ENCODE measurements at places on chromosomes 1 and 21. TPM values are rescaled to one million over a fixed set of nuclear protein-coding genes. Genes with fewer than 3 reads are reported as not detected.

- no peak for DNase-seq
- H3K4me3 ChIP-seq: no peak within 1 kb of the TSS
- no peak within 1 kb of the TSS for H3K27ac ChIP-seq
- no peaks in the 10 kb centered on the region for H3K27me3 ChIP-seq
- H3K4me1 ChIP-seq: no peaks in the 10 kb centered on the region
Observed at GRCh38 chr1:161089251-161089924, at the start of gene NECTIN4. Gene NECTIN4, minus strand, starts transcription at chr1:161089558. Its CDS starts 262 bp downstream, at chr1:161089296.

The MCOLN3 gene
- 3.8 TPM for total RNA-seq

The PLOD1 gene
- total RNA-seq: 44.9 TPM

- H3K27ac ChIP-seq: peak overlapping the region; percentile 53
- H3K4me3 ChIP-seq: peak overlapping the region; percentile 48
- no peaks in the 10 kb centered on the region for H3K27me3 ChIP-seq
- no peak for DNase-seq
- H3K4me1 ChIP-seq: peaks cover 12% of the 10 kb centered on the region
- H3K36me3 ChIP-seq: no peaks in the 10 kb centered on the region
Observed at GRCh38 chr1:202362212-202362611, 13.7 kb downstream of the PPP1R12B start.

DNA sequence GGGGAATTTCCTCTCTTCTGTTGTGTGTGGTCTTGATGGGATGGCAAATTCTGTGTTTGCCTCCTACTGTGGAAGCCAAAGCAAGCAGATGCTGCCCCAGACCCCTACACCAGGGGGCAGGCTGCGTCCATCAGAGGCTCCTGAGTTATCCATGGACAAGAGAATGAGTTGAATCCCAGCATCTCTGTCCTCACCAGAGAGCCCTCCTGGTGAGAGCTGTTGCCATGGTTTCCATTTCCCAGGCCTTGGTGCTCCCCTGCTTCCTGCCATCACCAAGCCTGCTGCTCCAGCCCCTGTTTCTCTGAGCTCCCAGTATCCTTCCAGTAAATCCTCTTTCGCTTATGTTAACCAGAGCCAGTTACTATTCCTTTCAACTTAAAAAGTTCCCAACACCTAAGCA, 20.4 kb upstream of the GNG12 start:
- H3K27me3 ChIP-seq: no peaks in the 10 kb centered on the region
- no peaks in the 10 kb centered on the region for H3K36me3 ChIP-seq
- H3K4me1 ChIP-seq: no peaks in the 10 kb centered on the region
- no peak overlapping the region for H3K27ac ChIP-seq
- DNase-seq: peak; percentile 95

The OR2T29 gene
- not detected for total RNA-seq

DNA sequence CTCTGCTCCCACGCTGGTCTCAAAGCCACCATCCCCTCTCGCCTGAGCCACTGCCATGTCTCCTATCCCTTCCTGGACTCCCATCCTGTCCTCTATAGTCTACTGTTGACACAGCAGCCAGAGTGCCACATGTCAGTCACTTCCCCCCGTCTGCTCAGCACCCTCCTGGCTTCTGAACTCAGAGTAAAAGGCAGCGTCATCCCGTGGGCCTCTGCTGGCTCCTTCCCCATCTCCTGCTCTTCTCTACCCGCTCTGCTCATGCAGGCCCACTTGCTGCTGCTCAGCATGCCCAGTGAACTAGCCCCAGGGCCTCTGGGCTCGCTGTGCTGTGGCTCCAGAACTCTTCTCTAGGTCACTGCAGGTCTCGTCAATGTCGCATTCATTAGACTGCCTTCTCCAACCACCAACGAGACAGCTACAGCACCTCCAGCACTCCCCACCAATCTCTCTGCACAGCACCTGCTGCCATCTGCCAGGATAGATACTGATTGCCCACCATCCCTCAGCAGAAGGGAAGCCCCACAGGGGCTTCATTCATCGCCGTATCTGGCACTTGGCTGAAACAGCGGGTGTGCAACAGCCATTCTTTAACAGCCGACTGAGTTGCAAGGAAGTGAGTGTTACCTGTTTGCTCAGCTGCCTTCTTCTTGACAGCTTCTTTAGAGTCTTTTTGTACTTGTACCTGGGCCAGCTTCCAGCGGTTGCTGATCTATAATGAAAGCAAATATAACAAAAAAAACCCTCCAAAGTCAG, 11.8 kb upstream of the SRM start:
- DNase-seq: no peak
- H3K36me3 ChIP-seq: peaks cover 80% of the 10 kb centered on the region
- no peak overlapping the region for H3K4me3 ChIP-seq
- H3K27me3 ChIP-seq: no peaks in the 10 kb centered on the region

The LCE2A gene
- not detected for total RNA-seq

The OXCT2 gene
- total RNA-seq: 2.9 TPM

- H3K27me3 ChIP-seq: no peaks in the 10 kb centered on the region
- no peaks in the 10 kb centered on the region for H3K36me3 ChIP-seq
- no peaks in the 10 kb centered on the region for H3K4me1 ChIP-seq
- H3K4me3 ChIP-seq: no peak overlapping the region
- DNase-seq: no peak
Observed at GRCh38 chr1:84972377-84972987, 24.4 kb downstream of the MCOLN2 start.

GRCh38 chr1:117760485-117760884, 154.6 kb downstream of the TENT5C start:
- peaks cover 6% of the 10 kb centered on the region for H3K4me1 ChIP-seq
- no peak overlapping the region for H3K4me3 ChIP-seq
- H3K27me3 ChIP-seq: no peaks in the 10 kb centered on the region
- no peak overlapping the region for H3K27ac ChIP-seq
- H3K36me3 ChIP-seq: no peaks in the 10 kb centered on the region
- DNase-seq: no peak

The GSTM2 gene
- 9.6 TPM for total RNA-seq

The KIRREL1 gene
- total RNA-seq: 41.8 TPM

The PDC gene
- total RNA-seq: not detected

- H3K4me3 ChIP-seq: no peak overlapping the region
- H3K27me3 ChIP-seq: no peaks in the 10 kb centered on the region
- no peak for DNase-seq
- H3K36me3 ChIP-seq: no peaks in the 10 kb centered on the region
- peaks cover 15% of the 10 kb centered on the region for H3K4me1 ChIP-seq
- peak overlapping the region; percentile 27 for H3K27ac ChIP-seq
Observed at GRCh38 chr1:27145934-27146354, 9.0 kb downstream of the SLC9A1 start.

GRCh38 chr1:88503646-88504045, 180.4 kb upstream of the PKN2 start:
- no peaks in the 10 kb centered on the region for H3K36me3 ChIP-seq
- no peak overlapping the region for H3K4me3 ChIP-seq
- no peaks in the 10 kb centered on the region for H3K4me1 ChIP-seq

GRCh38 chr1:43769350-43769908, 62.1 kb downstream of the ST3GAL3 start:
- peaks cover 7% of the 10 kb centered on the region for H3K4me1 ChIP-seq
- no peak overlapping the region for H3K4me3 ChIP-seq
- H3K36me3 ChIP-seq: no peaks in the 10 kb centered on the region
- H3K27me3 ChIP-seq: no peaks in the 10 kb centered on the region
- H3K27ac ChIP-seq: no peak overlapping the region
- DNase-seq: no peak

DNA sequence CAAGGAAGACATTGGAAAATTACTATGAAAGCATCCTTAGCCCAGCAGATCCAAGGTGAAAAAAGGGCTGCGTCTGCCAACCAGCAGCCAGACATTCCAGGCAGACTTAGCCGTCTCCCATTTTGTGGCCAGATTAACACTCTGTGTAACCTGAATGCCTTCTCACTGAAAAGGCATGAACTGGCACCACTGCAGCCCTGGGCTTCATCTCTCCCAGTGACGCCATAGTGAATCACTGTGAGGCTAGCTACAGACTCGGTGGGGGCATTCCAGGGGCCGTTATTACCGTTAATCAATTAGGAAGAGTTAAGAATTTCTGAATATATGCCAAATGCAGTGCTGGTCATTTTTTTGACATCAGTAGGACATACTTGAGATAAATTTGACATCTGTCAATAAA, 627.4 kb downstream of the LMO4 start:
- H3K4me1 ChIP-seq: peaks cover 4% of the 10 kb centered on the region
- H3K36me3 ChIP-seq: no peaks in the 10 kb centered on the region
- DNase-seq: no peak
- H3K4me3 ChIP-seq: no peak overlapping the region

GRCh38 chr1:159088050-159088449, 11.5 kb upstream of the AIM2 start:
- no peaks in the 10 kb centered on the region for H3K27me3 ChIP-seq
- no peaks in the 10 kb centered on the region for H3K36me3 ChIP-seq
- H3K4me1 ChIP-seq: no peaks in the 10 kb centered on the region
- DNase-seq: no peak
- H3K4me3 ChIP-seq: no peak overlapping the region

DNA sequence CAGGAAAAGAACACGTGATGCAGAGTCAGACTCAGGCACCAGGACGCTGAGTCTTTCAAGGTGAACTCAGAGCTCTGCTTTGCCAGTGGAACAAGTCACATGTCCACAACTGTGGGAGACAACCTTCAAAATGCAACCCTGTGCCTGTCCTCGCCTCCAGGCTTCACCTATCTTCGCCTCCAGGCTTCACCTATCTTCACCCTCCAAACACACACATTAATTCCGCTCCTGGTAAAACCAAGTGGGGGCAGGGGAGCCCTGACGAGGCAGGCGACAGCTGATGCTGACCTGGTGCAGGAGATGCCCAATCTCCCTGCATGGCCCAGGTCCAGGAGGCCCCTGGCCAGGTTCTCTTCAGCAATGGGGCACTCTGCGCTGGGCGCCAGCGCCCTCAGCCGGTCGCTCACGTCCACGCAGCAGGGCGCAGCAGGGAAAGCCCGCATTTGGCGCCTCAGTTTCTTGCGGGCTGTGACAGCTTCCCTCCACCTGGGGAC, 28.0 kb upstream of the LSS start:
- peaks cover 65% of the 10 kb centered on the region for H3K36me3 ChIP-seq
- no peak overlapping the region for H3K4me3 ChIP-seq
- H3K4me1 ChIP-seq: no peaks in the 10 kb centered on the region
- no peak overlapping the region for H3K27ac ChIP-seq

DNA sequence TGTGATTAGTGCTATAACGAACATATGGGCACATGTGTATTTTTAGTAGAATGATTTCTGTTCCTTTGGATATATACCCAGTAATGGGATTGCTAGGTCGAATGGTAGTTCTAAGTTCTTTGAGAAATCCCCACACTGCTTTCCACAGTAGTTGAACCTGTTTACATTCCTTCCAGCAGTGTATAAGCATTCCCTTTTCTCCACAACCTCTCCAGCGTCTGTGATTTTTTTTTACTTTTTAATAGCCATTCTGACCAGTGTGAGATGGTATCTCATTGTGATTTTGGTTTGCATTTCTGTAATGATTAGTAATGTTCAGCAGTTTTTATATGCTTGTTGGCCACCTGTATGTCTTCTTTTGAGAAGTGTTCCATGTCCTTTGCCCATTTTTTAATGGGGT, 81.8 kb upstream of the SLC44A3 start:
- no peaks in the 10 kb centered on the region for H3K4me1 ChIP-seq
- no peak for DNase-seq
- no peaks in the 10 kb centered on the region for H3K27me3 ChIP-seq
- no peak overlapping the region for H3K4me3 ChIP-seq

The SLC9A1 gene
- 25.1 TPM for total RNA-seq

DNA sequence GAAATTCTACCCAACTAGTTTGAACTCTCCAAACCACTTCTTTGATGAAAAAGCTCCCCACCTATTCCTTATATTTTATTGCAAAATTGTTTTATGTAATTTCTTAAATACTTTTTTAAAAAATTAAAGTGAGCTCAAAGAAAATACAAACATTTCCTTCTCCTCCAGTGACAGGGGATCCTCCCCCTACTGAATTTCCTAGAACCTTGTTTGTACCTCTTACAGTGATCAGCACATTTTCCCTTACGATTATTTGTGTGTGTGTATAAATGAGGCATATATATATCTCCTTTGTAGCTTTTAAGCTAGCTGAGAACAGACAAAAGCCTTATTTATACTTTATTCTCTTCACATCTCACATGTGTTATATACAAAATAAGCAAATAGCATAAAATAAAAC, 44.4 kb downstream of the VAV3 start:
- H3K27me3 ChIP-seq: no peaks in the 10 kb centered on the region
- no peaks in the 10 kb centered on the region for H3K36me3 ChIP-seq
- no peak for DNase-seq
- no peaks in the 10 kb centered on the region for H3K4me1 ChIP-seq

DNA sequence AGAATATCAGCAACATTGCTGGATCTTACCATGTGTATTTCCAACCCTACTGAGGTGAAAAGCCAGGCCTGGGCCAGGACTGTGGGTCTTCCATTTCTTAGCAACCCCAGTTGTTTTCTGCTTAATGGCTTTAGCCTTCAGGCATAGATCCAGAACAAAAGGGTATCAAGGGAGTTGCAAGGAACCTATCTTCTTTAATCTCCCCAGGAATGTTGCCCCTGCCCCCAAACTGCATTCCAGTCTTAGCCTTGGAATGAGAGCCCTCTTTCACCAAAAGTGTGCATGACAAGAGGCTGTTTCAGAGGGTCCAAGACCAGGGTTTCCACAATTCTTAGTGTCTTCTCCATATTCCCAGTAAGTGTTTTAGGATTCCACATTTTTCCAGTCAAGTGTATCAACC, 87.9 kb upstream of the SOX13 start:
- H3K36me3 ChIP-seq: no peaks in the 10 kb centered on the region
- H3K4me1 ChIP-seq: peaks cover 3% of the 10 kb centered on the region
- H3K27me3 ChIP-seq: no peaks in the 10 kb centered on the region
- peak; percentile 87 for DNase-seq

The CHIT1 gene
- not detected for total RNA-seq

DNA sequence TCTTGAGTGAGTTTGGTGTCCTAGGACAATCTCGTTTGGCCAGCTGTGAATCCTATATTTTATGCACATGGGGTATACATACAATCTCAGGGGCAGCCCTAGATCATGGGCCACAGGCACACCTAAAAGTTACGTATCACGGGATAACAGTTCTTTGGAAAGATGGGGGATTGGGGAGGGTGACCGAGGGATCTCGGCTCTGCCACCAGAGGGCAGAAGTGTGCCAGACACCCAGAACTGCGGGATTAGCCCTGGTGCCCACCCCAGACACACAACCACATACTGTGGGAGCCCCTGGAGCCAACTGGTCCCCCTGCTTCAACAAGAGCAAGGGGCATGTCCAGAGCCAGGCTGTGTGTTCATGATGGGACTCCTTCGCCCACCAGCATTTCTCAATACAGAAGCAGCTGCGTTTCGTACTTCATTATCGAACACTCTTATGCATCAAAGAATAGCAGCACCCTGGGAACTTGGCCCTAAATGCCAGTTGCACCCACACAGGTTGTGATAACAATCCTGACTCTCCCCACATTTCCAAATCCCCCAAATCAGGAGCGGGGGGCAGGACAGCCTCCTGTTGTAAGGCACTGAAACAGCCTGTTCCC, 37.4 kb downstream of the TMCO4 start:
- H3K4me1 ChIP-seq: no peaks in the 10 kb centered on the region
- no peaks in the 10 kb centered on the region for H3K36me3 ChIP-seq
- no peak overlapping the region for H3K4me3 ChIP-seq
- no peaks in the 10 kb centered on the region for H3K27me3 ChIP-seq
- H3K27ac ChIP-seq: no peak overlapping the region

The ACOT11 gene
- 3.5 TPM for total RNA-seq

The OR2T33 gene
- not detected for total RNA-seq

All from H1 (cell line).